NCI-H1417 treated with DMSO at 0.1 percent for 48 hours (cell line): ENCODE measurements at places on chromosomes 16 and 17.

GRCh38 chr17:35372846-35373533 is 431 bp downstream of the SLFN11 start:
- DNase-seq = no peak

- no peak for DNase-seq
Measured at GRCh38 chr16:17304106-17304490, 166.7 kb downstream of the XYLT1 start.

DNA sequence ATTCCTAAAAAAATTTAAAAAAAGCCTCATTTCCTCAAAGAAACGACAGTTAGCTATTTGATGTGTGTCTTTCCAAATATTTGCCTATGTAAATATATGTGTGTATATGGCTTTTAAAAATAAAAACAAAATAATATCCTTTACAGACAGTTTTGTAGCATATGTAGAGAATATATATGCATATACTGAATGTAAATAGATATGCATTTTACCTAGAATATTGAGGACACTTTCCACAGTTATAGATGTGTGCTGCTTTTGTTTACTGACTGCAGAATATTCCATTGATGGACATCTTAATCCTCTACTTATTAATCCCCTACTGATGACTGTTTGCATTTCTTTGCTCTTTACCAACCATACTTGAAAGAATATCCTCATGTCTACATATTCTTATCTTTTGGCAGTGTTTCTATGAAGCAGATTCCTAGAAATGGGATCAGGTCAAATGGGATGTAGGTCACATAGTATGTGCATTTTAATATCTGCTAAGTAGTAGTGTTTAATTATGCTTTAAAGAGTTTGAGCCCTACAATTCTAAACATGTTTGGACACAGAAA is 3.3 kb downstream of the CCL3L1 start:
- no peak for DNase-seq

DNA sequence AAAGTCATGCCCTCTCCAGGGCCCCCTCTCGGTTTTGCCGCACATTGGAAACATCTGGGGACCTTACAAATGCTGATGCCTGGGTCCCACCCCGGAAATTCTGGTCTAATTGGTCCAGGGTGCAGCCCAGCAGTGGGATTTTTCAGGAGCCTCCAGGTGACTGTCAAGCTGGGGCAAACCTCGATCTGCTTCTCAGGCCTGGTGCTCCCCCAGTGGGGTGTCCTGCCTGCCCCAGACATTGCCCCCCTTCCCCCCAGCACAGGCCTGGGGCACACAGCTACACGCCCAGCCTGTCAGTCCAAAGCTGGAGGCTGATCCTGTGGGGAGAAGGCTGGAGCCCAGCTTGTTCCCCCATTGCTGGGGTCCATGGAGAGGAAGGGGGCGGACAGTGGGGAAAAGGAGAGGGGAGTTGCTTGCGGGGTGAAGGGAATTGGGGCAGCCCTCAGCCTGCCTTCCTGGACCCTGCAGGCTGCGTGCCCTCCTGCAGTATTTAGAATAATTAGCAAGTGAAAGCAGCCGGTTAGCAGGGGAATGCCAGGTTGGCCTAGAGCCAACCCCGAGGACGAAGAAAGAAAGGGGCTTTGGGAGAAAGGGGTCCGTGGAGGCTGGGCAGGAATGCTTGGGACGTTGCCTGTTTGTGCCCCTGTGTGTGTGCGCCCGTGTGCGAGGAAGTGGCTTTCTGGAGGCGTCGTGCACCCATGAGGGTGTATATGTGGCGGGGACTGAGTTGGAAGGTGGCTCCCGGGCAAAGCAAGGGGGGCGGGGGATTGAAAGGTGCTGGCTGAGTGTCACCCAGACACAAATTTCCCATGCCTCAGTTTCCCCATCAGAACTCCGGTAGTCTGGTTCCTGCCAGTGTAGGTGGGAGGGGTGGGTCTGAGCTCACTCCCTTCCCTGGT is 5.9 kb downstream of the FOXJ1 start:
- DNase-seq = no peak

GRCh38 chr17:45668316-45668715 is 115.8 kb upstream of the CRHR1 start:
- DNase-seq = no peak

DNA sequence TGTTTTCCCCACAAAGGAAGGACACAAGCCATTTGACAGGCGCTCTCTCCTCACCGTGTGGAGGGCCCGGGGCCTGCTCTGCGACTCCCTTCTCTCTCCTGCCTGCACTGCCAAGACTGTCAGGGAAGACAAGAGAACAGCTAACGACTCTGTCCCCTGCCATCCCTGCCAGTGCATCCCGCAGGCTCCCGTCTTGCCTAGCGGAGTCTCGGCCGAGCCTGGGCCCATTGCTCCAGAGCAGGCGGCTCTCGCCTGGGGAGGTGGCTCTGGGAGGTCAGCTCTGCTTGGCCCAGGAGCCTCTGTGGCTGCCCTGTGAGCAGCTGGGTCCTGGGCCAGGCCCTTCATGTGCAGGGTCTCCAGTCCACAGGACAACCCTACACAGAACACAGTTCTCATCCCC is 53.0 kb downstream of the WNT3 start:
- DNase-seq = no peak

DNA sequence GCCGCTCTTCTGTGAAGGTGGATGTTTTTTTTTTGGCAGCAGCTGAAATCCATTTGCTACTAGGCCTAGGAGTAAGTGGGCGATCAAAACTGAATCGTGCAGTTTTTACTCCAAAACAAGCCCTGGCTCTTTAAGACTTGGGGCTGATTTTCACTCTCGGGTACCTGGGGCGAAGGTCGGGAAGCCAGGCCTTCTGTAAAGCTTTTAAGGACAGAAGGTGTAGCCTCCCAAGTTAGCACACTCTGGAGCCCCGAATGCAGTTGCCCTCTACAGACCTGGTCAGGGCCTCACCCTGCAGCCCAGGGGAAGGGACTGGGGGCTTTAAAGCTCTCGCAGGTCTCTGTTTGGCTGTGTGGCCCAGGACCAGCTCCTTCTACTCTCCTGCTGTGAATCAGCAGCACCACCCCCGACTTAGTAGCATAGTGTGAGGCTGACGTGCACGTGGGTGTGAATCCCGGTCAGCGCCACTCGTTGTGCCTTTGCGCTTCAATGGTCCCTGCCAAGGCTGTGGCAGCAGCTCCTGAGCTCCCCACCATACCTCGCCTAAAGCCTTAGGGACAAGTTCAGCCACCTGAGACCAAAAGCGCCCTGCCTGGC is 49.9 kb downstream of the TMEM235 start:
- DNase-seq = no peak

DNA sequence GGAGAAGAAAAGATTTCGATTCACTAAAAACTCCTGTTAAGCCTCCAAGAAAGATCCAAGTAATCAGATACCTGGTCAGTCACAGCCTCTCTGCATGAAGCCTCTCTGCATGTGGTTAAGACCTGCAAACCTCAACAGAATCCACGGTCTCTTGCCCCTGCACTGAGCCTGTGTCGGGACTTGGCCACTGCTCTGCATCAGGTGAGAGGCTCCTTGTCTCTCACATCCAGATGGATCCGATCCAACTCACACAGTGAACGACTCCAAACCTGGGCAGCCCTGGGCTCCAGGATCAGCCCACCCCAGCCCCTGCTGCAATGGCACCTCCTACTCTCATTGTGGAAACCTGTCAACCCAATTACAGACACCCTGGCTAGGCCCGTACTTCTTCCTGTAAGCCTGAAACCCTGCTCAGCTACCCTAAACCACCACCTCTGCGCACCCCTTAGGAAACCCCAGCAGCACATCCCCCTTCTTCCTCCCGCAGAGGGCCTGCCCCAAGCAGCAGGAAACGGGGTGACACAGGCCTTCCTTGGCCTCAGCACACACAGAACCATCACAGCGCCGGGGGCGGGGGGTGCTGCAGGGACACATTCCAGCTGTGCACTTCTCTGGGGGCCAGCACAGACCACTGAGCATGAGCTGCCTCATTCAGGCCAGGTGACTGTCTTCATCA is 129.5 kb downstream of the ANKRD11 start:
- DNase-seq = no peak

GRCh38 chr16:34801875-34802274 is 1342.5 kb downstream of the TP53TG3F start:
- no peak for DNase-seq

DNA sequence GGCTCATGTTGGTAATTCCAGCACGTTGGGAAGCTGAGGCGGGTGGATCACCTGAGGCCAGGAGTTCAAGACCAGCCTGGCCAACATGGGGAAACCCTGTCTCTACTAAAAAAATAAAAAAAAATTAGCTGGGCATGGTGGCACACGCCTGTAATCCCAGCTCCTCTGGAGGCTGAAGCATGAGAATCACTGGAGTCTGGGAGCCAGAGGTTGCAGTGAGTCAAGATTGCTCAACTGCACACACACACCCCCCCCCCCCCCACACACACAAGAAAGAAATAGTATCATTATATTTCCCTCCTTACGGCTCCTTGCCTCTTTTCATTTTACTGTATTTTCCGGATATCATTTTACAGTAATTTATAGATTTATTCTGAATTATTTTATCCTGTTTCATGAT is 963.1 kb upstream of the GOT2 start:
- DNase-seq = no peak

- no peak for DNase-seq
Measured at GRCh38 chr16:88310796-88311605, 71.8 kb upstream of the ZNF469 start.

- DNase-seq = no peak
Measured at GRCh38 chr17:57440522-57441269, 184.4 kb downstream of the MSI2 start.

DNA sequence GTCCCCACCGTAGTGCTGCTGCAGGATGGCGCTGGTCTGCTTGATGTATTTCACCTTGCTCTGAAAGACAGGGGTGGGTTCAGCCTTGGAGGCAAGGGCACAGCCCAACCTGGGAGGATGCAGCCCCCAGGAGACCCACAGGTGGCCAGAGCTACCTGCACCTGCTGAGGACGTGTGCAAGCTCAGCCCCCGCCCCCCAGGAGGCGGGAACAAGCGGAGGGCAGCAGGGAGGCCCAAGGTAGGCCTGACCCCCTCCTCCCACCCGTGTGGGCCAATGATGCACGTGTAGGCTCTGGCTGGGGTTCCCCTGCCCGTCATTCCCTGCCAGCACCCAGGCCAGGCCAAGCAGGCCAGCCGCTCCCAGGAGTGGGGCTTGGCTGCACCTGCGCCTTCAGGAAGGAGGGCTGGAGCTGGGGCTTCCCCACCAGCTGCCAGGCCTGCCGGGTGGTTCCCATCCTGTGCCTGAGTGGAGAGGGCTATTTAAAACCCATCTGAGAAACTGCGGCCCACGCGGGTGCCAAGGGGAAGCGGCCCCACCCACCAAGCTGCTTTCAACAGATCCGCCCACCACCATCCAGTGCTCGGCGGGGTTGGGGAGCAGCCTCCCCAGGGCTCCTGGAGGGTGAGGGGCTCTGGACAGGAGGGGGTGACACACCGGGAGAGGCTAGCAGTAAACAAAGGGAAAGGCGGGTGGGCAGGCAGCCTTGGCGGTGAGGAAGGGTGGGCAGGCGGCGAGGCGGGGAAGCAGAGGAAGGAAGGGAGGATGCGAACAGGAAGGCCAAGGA is 3.8 kb downstream of the NTHL1 start:
- DNase-seq = no peak

DNA sequence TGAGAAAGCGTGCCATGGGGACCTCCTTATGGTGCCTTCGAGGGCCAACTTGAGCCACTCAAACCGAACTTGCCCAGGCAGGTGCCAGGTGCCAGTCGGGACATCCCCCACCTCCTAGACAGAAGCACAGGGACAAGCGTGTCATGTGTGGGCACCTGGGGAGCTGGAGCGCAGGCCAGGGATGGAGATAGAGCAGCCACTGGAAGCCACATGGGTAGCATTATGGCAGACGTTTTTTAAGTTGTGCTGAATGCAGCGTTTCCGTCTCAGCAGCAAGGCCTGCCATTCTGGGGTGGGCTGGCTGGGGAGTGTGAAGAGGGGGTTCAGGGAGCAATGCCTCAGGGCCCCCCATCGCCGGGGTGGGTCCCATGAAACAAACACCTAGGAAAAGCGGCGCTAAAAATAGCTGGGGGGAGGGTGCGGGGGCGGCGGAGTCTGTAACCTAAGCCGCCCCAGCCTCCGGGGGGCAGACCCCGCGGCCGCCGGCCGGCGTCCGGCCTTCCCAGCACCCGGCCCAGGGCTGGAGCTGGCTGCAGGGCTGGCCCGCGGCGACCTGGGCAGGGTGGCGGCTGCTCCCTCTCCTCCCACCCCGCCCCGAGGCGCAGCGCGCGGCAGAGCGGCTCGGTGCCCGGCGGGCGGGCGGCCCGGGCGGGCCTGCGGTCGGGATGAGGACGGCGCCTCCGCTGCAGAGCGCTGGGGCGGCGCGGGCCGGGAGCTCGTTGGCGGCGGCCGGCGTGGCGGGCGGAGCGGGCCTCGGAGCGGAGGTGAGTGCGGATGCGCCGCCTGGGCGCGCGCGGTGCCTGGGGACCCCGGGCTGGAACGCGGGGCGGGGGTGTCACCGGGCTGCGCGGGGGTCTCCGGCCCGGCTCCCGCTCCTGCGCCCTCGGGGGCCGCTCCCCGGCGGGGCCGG is at the start of gene ZNF469:
ZNF469 (plus strand) TSS at position 469 of the 910 bp plus-strand sequence. CDS start 44,512 bp downstream, outside the sequence.
- no peak for DNase-seq

DNA sequence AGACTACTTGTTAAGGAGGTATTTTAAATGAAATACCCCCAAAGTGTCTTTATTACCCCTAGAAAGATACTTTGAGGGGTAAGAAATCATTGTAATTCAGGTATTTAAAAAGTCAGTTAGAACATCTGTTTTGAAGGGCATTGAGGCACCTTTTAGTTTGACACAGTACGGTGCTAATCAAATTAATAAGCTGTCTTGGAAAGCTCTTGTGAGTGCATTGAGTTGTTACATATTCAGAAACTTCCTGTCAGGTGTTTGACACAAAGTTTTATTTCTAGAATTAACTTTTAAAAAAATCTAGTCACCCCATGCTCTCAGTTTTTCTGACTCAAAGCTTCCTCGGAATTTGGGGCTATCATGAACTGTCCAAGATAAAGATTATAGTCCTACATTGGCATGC is 4.6 kb downstream of the RBBP6 start:
- no peak for DNase-seq

DNA sequence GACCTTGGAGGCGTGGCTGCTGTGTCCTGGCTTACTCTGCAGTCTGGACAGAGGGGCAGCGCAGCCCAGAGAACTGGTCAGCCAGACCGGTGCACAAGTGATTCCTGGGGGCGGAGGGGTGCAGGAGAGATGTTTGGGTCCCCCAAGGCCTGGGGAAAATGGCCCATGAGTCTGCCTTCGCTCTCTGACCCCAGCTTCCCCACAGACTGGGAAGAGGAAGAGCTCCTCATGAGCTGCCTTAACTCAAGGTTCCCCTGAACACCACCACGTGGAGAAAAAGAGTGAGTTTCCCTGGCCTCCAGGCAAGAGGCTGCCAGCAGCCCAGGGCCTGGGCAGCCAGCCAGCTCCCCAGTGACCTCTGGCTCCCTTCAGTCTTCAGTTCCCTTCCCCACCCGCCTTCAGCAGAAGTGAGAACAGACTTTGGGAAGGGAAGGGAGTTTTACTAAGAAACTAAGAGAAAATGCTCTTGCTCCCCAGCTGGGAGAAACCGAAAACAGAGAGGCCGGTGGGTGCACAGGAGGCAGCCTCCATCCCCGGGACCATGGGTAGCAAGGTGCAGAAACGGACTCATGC is 2.0 kb upstream of the C17orf99 start:
- DNase-seq = no peak

DNA sequence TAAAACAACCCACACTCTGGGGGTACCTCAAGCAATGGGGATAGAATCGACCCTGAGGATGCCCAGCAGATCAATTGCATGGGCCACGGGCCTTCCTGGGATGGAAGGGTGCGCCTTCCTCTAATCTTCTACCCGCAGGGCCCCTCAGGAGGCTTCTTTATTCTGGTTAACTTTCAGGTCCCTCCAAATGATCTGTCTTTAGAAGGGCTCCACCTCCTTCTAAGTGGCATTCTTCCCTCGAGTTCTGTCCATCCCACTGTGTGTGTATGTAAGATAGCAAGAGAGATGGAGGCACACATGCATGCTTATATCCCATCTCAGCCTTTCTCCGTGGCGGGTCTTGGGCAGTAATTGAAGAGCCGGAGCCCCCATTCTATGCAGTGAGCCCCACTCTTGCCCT is 125.7 kb downstream of the MRM1 start:
- no peak for DNase-seq
